ENCODE measurements at places on chromosomes 11 and 22.

DNA sequence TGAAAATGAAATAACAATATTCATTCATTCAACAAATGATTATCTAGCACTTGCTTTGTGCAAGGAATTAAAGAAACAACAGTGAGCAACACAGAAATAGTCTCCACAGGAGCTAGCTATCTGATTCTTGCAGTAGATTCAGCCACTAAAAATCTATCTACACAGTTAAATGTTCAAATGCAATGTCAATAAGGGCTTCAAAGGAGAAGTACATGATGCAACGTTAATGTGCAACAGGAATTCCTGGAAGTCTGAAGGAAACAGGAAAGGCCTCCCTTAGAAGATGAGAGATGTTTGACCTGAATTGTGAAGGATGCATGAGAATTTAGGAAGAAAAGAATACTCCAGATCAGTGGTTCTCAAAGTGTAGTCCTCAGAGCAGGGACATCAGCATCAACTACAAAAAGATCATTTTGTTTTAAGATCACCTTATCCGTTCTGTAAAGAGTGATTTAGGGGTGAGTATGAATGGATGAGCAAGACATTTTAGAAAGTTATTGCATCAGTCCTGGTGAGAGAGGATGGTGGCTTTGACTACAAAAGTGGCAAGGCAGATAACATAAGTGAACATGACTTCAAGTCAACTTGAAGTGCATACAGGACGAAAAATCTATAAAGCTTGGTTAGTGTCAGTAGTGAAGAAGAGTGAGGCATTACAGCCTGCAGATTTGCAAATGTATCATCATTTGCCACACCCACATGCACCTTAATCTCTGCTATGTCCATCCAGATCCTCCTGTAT is 96.0 kb downstream of the ETS1 start:
- DNase-seq = no peak

DNA sequence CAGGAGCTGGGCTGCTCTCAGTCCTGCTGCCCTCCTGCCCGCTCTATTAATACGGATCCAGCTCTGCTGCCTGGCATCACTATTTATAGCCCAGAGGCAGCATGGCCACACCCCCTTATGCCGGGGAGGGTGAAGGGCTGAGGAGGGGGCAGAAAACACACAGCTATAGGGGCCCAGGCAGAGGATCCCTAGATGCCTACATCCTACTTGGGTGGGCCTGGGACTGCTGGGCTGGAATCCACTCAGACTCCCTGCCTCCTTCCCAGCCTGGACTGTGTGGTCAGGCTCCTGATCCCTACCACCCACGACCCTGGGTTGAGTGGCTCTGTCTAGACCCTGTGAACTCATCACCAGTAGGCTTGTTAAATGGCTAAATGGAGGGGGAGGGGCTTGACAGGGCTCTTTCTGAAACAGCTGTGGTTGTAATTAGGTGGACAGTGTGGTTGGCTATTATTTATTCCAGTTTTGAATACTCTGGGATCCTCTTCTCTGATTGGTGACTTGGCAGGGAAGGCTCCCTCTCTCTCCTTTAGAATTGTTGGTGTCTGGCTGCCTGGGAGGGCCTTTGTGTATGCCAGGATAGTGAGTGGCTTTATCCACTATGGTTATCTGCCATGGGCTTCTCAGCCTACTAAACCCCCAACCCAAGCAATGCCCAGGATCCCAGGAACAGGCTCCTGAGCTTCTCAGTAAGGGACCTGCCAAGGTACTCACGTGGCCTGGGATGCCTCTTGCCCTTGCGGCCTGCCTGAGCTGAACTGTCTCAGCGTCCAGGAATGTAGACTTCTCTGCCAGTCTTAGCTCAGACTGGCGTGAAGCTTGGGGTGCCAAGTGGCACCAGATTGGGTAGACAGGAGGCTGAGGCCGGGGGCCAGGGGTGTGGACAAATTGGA is 15.2 kb downstream of the PHLDB1 start:
- no peak for DNase-seq

GRCh38 chr11:103486604-103487003 is 377.4 kb downstream of the DYNC2H1 start:
- no peak for DNase-seq

- no peak for DNase-seq
Observed at GRCh38 chr11:112962579-112963367, 1.6 kb downstream of the NCAM1 start.

GRCh38 chr11:57709802-57710367 is 2.1 kb downstream of the MED19 start:
- DNase-seq = no peak

- no peak for DNase-seq
Observed at GRCh38 chr11:46369458-46370152, 11.9 kb upstream of the MDK start.

- no peak for DNase-seq
Observed at GRCh38 chr11:64372802-64373597, 14.0 kb downstream of the RPS6KA4 start.

- no peak for DNase-seq
Observed at GRCh38 chr11:93775289-93775688, 8.8 kb upstream of the MED17 start.

GRCh38 chr22:37419370-37419968 is 7.8 kb downstream of the ELFN2 start:
- no peak for DNase-seq

GRCh38 chr11:12784445-12784844 is 110.2 kb downstream of the TEAD1 start:
- DNase-seq = no peak

DNA sequence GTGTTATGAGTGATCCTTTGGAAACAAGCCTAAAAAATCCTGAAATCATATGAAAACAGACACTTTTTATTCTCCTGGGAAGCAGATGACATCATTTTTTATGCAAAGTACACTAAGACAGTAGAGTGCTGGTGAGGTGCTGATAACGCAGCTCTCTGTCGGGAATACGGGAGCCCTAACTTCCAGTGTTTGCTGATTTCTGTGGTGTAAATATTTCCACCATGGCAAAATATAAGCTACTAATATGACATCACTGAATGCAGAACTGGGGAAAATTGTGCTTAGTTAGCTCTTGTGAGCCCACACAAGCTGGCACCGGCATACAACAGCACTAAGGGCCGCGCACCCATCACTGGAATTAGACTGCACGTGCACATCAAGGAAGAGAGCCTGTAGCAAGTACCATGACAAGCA is 82.6 kb downstream of the FAM76B start:
- DNase-seq = no peak

DNA sequence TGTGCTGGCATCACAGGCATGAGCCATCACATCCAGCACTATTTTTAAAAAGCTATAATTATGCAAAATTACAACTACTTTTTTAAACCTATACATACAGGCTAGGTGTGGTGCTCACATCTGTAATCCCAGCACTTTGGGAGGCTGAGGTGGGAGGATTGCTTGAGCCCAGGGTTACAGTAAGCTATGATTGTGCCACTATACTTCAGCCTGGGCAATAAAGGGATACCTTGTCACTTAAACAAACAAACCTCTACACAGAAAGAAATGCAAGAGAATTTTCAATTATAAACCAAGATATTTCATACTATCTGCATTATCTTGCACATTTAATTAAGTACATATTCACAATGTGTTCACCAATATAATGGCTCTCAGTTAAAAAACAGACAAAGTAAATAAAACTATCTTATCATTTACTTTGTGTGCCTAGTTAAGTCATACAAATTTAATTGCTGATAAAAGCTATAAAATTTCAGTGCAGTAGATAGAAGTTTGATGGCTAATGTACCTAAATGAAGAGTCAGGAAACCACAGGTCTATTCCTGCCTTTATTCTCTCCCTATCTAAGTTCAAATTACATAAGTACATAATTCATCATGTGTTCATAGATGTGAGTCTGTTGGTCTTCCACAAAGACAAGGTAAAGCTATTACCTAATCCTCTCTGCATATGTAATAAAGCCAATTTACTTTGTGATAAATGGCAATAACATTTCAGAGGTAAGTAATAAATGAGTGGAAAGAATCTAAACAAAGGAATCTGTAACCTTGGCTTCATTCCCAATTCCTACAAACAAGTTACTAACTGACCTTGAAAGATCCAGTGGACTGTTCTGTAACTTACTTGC is 9.0 kb upstream of the RDX start:
- no peak for DNase-seq

DNA sequence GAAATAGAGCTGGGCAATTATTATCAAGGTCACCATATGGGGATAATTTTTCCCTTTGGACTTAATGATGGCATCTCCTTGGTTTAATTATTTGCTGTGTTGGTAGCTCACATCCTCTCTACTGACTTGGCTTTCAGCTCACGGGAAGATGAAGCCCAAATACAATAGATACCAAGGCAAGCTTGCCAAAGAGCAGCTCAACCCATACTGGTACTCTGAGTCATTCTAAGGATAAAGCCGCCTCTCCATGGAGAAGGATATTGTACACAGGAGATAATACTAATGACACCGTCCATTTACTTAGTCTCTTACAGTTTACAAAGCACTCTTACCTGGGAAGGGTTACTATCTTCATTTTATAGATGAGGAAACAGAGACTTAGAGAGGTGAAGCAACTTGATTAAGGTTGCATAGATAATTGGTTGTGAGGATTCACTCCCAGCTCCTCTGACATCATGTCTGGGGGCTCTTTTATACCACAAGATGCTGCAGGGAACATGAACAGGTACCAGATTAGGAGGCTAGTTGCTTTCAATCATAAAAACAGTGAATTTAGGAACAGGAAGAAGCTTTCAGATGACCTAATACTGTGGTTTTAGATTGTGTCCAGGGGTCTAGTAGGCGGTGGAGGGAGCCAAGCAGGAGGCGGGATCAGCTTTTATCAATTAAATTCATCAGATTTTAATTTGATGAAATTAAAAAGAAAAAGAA is 48.3 kb upstream of the PICALM start:
- no peak for DNase-seq

DNA sequence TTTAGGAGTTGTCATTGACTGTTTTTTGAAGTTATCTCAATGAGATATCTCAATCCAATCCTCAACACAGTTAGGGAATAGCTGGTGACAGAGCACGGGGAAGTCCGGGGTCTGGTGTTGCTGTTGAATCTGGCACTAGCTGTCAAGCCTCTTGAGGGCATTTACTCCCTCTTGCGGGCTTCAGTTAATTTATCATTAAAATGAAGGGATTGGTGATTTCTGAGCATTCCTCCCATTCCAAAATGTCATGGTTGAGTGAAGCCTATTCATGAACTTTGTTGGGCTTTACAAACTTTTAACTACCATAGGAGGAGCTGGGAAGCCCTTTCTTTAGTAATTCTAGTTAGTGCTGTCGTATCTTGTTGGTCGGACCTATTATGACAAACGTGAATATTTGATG is 40.2 kb downstream of the UVRAG start:
- no peak for DNase-seq

GRCh38 chr11:65695459-65696241 is 16.4 kb upstream of the KAT5 start:
- no peak for DNase-seq

- no peak for DNase-seq
Observed at GRCh38 chr22:29302402-29302680, 4.1 kb upstream of the GAS2L1 start.

DNA sequence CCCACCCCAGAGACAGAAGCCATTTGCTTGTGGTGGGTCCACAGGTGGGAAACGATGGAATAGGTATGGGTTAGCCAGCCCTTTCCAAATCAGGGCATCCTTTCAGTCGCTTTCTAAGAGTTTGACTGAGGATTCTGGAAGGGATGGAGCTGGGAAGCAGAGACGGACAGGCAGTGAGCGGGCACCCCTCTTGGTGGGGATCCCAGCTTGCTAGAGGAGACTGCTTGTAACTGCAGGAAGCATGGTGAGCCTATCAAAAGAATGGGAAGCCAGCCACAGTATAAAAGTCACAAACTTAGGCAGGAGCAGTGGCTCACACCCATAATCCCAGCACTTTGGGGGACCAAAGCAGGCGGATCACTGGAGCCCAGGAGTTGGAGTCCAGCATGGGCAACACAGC is 6.1 kb upstream of the PDGFB start:
- DNase-seq = no peak

- no peak for DNase-seq
Observed at GRCh38 chr11:113664981-113665710, 41.0 kb downstream of the TMPRSS5 start.

DNA sequence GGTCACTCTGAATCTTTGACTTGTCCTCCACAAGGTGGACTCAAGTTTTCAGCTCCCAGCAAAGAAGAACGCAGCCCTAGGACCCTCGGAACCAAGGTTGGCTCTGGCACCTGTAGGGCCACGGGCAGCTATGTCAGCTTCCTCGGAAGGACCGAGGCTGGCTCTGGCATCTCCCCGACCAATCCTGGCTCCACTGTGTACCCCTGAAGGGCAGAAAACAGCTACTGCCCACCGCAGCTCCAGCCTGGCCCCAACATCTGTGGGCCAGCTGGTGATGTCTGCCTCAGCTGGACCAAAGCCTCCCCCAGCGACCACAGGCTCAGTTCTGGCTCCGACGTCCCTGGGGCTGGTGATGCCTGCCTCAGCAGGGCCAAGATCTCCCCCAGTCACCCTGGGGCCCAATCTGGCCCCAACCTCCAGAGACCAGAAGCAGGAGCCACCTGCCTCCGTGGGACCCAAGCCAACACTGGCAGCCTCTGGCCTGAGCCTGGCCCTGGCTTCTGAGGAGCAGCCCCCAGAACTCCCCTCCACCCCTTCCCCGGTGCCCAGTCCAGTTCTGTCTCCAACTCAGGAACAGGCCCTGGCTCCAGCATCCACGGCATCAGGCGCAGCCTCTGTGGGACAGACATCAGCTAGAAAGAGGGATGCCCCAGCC is 2.2 kb downstream of the INPP5J start:
- DNase-seq = no peak

GRCh38 chr11:65653229-65654225 is 9.2 kb downstream of the RELA start:
- DNase-seq = no peak

GRCh38 chr11:73283276-73284000 is 11.3 kb downstream of the P2RY6 start:
- no peak for DNase-seq

- no peak for DNase-seq
Observed at GRCh38 chr11:19763330-19763729, 50.7 kb downstream of the NAV2 start.

- no peak for DNase-seq
Observed at GRCh38 chr11:83643115-83643514, 356.9 kb upstream of the CCDC90B start.

GRCh38 chr11:64843686-64844329 is 645 bp downstream of the CDC42BPG start:
- no peak for DNase-seq

GRCh38 chr11:78039919-78040671 is 17.0 kb upstream of the KCTD14 start:
- no peak for DNase-seq

GRCh38 chr11:2855162-2855561 is 30.4 kb downstream of the CDKN1C start:
- DNase-seq = no peak

DNA sequence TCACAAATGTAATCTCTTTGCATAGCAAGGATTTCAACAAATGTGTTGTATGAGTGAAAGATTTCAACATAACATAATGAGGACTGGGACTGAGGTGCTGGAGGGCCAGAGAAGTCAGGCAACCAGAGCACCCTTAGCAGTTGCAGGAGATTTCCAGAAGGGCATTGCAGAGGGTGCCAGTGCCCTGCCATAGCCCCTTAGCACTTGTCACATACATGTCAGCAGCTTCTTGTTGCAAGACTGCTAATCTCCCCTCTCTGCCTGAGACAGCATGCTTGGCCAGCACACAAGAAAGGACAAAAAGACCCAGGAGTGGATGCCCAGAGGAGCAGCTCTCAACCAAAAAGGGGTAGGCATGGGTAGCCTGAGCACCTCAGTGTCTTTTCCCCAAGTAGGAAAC is 43.2 kb downstream of the BBOX1 start:
- no peak for DNase-seq

GRCh38 chr11:92225568-92226330 is 1.1 kb downstream of the FAT3 start:
- no peak for DNase-seq

GRCh38 chr22:27863001-27863400 is 56.1 kb downstream of the PITPNB start:
- DNase-seq = no peak

Data from esophagus squamous epithelium (tissue), 5 donors.